Stimulated activated CD8-positive, alpha-beta memory T cell treated with anti-CD3 and anti-CD28 coated beads, Interleukin-4, amount 100 ng/mL, for 1 hour (primary cell): ENCODE measurements at places on chromosomes 13 and 19.

DNA sequence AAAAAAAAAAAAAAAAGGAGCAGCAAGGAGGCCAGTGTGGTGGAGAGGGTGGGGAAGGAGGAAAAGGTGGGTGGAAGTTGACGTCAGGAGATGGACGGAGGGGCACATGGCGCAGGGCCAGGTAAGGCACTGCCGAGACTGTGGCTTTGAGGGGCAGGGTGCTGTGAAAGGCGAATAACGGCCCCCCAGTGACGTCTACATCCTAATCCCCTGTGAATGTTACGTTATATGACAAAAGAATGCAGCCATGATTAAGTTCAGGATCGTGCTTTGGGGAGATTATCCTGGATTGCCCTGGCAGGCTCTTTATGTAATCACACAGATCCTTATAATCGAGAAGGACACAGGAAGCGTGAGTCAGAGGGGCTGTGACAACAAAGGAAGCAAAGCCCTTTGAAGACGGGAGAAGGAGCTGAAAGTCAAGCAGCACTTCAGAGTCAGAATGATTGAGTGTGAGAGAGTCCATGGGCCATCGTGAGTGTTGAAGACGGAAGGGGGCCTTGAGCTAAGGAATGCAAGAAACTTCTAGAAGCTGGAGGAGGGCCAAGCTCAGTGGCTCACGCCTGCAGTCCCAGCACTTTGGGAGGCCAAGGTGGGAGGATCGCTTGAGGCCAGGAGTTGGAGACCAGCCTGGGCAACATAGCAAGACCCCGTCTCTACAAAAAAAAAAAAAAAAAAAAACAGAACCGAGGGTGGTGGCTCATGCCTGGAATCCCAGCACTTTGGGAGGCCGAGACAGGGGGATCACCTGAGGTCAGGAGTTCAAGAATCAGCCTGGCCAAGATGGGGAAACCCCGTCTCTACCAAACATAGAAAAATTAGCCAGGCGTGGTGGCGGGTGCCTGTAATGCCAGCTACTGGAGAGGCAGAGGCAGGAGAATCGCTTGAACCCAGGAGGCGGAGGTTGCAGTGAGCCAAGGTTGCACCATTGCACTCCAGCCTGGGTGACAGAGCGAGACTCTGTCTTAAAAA, 13.8 kb upstream of the CEACAM16 start:
- DNase-seq = no peak

DNA sequence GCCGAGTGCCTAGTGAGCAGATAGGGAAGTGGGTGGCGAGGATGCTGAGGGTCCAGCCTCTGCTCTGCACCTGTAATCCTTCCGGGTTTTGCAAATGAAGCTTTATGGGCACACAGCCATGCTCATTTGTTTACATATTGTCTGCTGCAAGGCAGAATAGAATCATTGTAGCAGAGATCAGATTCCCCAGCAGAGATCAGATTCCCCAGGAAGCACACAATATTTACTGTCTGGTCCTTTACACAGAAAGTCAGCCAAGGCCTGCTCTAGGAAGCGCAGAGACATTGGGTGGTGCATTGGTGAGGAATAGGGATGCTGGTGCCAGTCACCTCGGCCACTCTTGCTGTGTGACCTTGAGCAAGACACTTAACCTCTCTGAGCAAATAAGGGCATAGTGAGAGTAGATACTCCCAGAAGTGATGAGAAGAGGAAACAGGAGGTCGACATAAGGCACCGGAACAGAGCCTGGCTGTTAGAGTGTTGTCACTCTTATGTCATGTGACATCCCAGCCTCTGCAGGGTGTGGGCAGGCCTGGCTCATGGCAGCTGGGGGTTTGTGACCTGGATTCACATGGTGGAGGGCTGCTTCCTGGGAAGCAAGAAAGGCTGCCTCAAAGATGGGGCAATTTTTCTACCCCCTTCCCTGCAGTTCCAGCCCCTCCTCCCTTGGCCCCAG, 25.6 kb downstream of the CARM1 start:
- no peak for DNase-seq

DNA sequence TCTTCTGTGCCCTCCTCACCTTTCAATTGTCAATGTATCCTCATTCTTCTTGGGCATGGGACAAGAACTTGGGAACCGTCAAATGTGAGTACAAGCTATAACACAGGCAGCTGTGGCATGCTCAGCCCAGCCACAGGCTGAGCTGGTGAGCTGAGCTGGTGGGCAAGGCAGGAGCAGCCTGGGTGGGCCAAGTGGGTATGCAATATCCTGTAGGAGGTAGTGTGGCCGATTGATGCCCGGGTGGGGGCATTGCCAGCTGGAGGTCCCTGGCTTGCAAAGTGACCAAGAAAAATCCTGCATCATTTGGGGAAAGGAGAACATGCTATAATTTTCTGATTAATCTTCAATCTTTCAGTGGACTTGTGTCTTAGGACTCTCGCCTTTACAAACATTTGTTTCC, 507.2 kb upstream of the SLC10A2 start:
- DNase-seq = no peak

- no peak for DNase-seq
These were observed 8.7 kb upstream of the SBNO2 start for GRCh38 chr19:1182727-1183126.
